Aorta (tissue), 5 donors: ENCODE measurements at places on chromosomes 2 and 18. TPM values are rescaled to one million over a fixed set of nuclear protein-coding genes. Genes with fewer than 3 reads are reported as not detected.

DNA sequence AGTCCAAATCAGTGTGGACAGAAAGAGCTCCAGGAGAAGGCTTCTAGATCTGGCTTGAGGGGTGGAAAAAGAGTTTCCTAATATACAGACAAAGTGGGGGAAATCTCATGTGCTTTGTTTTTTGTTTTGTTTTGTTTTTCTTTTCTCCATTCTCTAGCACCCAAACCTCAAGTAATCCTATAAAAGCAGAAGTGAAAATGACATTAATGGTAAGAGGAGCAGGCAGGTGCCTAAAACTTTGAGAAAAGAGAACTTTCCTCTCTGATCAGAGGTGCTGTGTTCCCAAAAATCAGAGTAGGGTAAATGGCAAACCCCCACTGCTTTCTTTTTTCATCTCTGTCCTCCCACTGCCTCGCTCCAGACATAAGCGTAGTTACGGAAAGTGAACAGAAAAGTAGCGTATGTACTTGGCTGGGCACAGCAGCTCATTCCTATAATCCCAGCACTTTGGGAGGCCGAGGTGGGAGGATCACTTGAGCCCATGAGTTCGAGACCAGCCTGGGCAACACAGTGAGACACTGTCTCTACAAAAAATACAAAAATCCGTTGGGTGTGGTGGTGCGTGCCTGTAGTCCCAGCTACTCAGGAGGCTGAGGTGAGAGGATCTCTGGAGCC is 77.8 kb downstream of the FAM161A start:
- no peak overlapping the region for H3K27ac ChIP-seq
- H3K4me3 ChIP-seq, result no peak overlapping the region
- DNase-seq, result no peak
- H3K36me3 ChIP-seq, result no peaks in the 10 kb centered on the region
- H3K27me3 ChIP-seq, result no peaks in the 10 kb centered on the region

- H3K4me3 ChIP-seq, result no peak overlapping the region
- H3K27ac ChIP-seq, result no peak overlapping the region
- H3K27me3 ChIP-seq, result no peaks in the 10 kb centered on the region
- no peaks in the 10 kb centered on the region for H3K4me1 ChIP-seq
Observed at GRCh38 chr18:78144669-78145068, 834.9 kb upstream of the SALL3 start.

- no peaks in the 10 kb centered on the region for H3K36me3 ChIP-seq
- no peaks in the 10 kb centered on the region for H3K4me1 ChIP-seq
- no peak overlapping the region for H3K27ac ChIP-seq
- no peak for DNase-seq
Observed at GRCh38 chr18:4510711-4511110, 55.6 kb upstream of the DLGAP1 start.

DNA sequence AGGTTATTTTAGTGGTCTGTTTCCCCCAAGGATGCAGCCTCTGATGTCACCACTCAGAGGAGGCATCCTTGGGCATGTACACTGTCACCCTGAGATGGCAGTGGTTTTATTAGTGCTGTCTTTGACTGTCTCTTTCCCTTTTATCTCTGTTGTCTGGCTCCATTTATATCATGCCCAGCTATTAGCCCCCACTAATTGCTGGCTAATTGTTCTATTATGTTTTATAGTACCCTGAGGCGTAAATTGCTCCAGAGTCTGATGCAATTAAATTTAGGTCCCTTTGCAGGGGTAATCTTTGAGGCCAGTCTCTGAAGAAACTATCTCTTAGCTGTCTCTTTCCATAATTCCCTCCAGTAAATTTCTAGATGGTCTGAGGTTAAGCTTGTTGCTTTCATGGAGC is 301.0 kb upstream of the KLHL29 start:
- H3K27ac ChIP-seq, result no peak overlapping the region
- H3K27me3 ChIP-seq, result no peaks in the 10 kb centered on the region
- no peak for DNase-seq
- no peaks in the 10 kb centered on the region for H3K4me1 ChIP-seq

DNA sequence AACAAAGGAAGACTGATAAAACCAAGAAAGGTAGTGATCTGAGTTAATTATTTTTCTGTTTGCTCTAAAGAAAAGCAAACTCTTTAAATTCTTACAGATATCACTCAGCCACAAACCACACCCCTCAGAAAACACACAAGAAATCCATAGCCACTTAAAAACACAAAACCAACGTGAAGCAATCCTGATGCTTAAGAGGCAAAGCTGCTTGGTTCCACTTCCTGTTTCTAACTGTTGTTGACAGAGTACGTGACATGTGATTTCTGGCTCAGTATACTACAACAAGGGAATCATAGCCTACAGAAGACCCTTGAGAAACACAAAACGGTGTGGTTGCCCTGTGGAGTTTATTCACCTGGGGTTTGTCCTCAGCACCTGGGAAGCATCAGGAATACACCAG is 240.9 kb upstream of the APCDD1 start:
- no peak for DNase-seq
- H3K36me3 ChIP-seq, result no peaks in the 10 kb centered on the region
- H3K27me3 ChIP-seq, result no peaks in the 10 kb centered on the region
- H3K4me3 ChIP-seq, result no peak overlapping the region
- no peaks in the 10 kb centered on the region for H3K4me1 ChIP-seq

GRCh38 chr2:201987426-201987825 is 46.2 kb upstream of the FZD7 start:
- no peak overlapping the region for H3K4me3 ChIP-seq
- no peaks in the 10 kb centered on the region for H3K36me3 ChIP-seq
- H3K27ac ChIP-seq, result no peak overlapping the region
- no peaks in the 10 kb centered on the region for H3K4me1 ChIP-seq
- DNase-seq, result no peak

DNA sequence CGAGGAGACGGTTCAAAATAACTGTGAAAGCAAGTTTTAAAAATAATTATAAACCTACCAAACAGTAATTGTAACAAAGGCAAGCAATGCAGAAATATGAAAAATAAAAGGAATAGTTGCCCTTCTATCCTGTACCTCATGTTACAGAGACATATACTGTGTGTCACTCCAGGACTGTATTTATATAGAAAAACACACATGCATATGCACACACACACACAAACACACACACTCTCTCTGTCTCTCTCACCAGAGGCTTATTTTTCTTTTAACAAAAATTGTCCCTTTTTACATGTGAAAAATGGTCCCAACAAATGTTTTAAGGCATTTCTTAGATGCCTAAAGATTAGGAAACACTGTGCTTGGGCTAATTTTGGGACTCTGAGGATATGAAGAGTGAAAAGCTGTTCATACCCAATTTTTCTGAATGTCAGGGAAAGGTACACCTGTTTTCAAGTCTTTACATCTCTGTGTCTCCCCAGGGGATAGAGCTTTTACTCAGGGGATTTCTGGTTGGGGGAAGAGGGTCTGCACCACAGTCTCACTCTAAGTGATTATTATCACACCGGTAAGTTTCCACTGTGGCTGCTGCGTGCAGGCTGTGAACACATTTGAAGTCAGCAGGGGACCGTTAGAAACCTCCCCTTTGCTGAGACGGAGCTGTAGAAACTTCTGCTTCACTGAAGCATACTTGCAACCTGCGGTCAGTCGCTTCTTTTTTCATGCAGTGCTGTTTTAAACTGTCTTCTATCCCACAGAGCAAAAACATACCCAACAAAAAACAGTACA is 51.4 kb upstream of the SPAG16 start:
- no peak overlapping the region for H3K4me3 ChIP-seq
- no peaks in the 10 kb centered on the region for H3K36me3 ChIP-seq
- no peak for DNase-seq
- no peak overlapping the region for H3K27ac ChIP-seq

GRCh38 chr2:239496700-239497099 is 95.9 kb upstream of the HDAC4 start:
- H3K4me1 ChIP-seq, result no peaks in the 10 kb centered on the region
- H3K4me3 ChIP-seq, result no peak overlapping the region
- no peaks in the 10 kb centered on the region for H3K36me3 ChIP-seq
- DNase-seq, result no peak

DNA sequence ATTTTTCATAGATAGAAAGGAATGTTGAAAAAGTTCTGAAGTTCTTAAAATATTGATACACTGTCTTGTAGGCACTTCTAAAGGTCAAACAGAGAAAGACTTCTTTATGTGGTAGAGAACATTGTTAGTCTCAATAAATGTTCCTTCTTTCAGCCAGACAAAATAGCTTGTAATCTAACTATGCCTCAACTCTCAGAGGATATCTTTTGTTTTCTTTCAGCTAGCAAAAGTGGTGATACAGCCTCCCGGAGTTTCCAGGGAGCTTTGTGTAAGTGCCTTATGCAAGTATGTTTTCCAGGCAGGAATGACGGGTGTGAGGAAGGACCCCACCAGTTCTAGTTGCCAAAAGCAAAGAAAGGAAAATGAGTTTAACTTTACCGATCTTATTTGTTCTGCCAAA is 452.1 kb upstream of the ST6GAL2 start:
- no peaks in the 10 kb centered on the region for H3K36me3 ChIP-seq
- H3K27ac ChIP-seq, result no peak overlapping the region
- peaks cover 3% of the 10 kb centered on the region for H3K4me1 ChIP-seq
- no peaks in the 10 kb centered on the region for H3K27me3 ChIP-seq
- no peak overlapping the region for H3K4me3 ChIP-seq

DNA sequence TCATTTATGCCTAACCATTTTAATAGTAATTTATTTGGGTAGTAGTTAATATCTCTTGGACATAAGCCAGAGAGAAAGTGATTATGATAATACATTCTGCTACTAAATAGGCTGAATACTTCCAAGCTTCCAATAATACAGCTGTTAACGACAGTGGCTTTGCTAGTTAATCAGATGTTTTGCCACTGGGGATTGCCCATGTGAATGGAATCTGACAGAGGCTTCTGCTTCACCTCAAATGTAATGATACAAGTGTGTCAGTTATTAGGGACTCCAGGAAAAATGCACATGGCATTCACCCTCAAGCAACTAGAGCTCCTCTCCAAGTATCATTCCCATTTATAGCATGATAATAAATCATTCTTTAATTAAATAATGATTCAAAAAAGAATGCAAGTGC is 185.0 kb upstream of the TMEFF2 start:
- no peak overlapping the region for H3K4me3 ChIP-seq
- DNase-seq, result no peak
- no peaks in the 10 kb centered on the region for H3K36me3 ChIP-seq

DNA sequence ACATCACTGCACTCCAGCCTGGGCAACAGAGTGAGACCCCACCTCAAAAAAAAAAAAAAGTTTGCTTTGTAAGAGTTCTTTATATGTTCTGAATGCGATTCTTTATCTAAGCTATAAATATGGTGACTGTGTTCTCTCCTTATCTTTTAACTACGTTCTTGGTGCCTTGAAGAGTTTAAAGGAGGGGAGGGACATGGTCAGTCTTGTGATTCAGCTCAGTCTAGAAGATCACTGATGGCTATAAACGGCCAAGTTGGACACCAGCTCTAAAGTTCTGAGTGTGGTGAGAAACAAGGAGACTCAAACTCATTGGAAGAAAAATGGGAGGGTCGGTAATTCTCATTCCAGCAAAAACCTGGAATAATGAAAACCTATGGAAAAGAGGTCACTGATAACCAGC is 128.4 kb upstream of the SEC11C start:
- no peaks in the 10 kb centered on the region for H3K36me3 ChIP-seq
- H3K27ac ChIP-seq, result no peak overlapping the region
- H3K4me1 ChIP-seq, result peaks cover 2% of the 10 kb centered on the region
- no peak overlapping the region for H3K4me3 ChIP-seq
- no peak for DNase-seq

GRCh38 chr2:208112969-208113368 is 11.4 kb downstream of the CRYGD start:
- H3K36me3 ChIP-seq, result no peaks in the 10 kb centered on the region
- H3K27me3 ChIP-seq, result no peaks in the 10 kb centered on the region
- no peak overlapping the region for H3K4me3 ChIP-seq
- no peaks in the 10 kb centered on the region for H3K4me1 ChIP-seq

DNA sequence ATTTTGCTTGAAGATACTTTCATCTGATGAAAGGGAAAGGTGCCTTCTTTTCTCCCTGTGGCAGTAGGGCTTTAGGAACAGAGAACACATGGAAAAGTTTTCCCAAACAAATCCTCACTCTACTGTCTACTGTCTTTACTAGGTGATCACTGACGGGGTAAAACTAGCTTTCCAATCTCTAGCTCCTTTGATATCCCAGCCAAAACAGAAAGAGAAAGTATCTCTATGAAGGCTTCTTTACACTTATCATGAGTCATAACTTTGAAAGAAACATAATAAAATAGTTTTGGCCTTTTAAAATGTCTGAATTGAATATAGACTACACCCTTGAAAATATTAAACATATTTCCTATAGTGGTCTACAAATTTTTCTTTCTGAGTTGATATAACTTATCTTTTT is 214.5 kb downstream of the DSEL start:
- no peak overlapping the region for H3K4me3 ChIP-seq
- no peaks in the 10 kb centered on the region for H3K36me3 ChIP-seq
- no peak overlapping the region for H3K27ac ChIP-seq

DNA sequence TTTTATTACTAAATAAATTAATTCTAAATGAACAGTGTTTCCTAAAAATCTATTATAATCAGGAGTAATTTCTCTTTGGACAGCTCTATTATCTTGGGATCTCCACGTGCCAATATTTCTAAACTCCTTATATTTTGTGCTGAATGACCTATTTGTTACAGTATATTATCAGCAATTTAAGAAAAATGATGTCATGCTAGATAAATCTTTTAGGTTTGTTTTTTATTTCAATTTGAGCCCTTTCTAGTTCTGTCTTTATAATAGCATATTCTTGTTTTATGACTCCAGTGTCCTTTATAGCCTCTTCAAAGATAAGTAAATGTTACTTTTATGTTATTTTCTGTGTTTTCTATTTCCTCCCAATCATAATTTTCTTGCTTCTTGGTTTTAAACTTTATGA is 269.2 kb downstream of the CCDC102B start:
- H3K4me3 ChIP-seq, result no peak overlapping the region
- DNase-seq, result no peak
- no peaks in the 10 kb centered on the region for H3K4me1 ChIP-seq
- H3K27me3 ChIP-seq, result no peaks in the 10 kb centered on the region
- no peaks in the 10 kb centered on the region for H3K36me3 ChIP-seq

- no peaks in the 10 kb centered on the region for H3K27me3 ChIP-seq
- DNase-seq, result no peak
- H3K4me1 ChIP-seq, result no peaks in the 10 kb centered on the region
- peaks cover 14% of the 10 kb centered on the region for H3K36me3 ChIP-seq
Observed at GRCh38 chr2:230457073-230457768, 41.2 kb downstream of the SP100 start.

DNA sequence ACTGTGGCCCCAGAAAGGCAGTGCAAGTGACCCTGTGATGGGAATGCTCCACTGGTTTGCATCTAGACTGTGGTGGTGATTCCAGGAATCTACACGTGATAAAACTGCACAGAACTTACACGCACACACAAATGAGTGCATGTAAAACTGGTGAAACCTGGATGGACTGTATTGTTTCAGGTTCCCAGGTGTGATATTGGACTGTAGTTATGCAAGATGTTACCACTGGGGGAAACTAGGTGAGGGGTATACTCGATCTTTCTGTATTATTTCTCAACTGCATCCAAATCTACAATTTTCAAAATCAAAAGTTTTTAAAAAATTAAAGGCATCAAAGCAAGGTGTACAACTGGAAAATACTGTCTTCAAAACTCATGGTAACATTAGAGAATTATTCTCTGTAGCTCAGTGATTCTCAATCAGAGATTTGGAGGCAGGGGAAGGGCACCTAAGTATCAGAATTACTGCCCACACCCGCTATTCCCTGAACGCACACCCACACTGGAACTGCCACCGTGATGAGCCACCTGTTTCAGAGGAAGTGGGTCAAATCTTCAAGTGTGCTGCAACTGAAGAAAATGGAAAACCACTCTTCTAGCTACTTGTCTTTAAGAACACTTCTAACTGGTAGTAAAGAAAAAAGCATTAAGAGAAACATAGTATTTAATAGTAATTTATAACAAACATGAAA is 26.7 kb downstream of the PTPN2 start:
- H3K4me1 ChIP-seq, result no peaks in the 10 kb centered on the region
- no peak overlapping the region for H3K27ac ChIP-seq
- H3K36me3 ChIP-seq, result no peaks in the 10 kb centered on the region
- no peak overlapping the region for H3K4me3 ChIP-seq

CIB4 gene
- polyA plus RNA-seq, result not detected

VWC2L gene
- not detected for polyA plus RNA-seq

MYO3B gene
- 0.05 TPM for polyA plus RNA-seq
